ENCODE measurements at places on chromosomes 7 and 10.
A peak's percentile ranks its signal among the peaks of the same experiment; 100 is the strongest.

GRCh38 chr10:122492999-122493481 is 31.7 kb downstream of the HTRA1 start:
- DNase-seq: peak; percentile 19

GRCh38 chr7:2403718-2404648 is 572 bp downstream of the CHST12 start:
- no peak for DNase-seq

- DNase-seq: no peak
These were observed 64.6 kb upstream of the LRRN3 start for GRCh38 chr7:111026343-111026742.

GRCh38 chr10:4519658-4520402 is 306.2 kb upstream of the AKR1E2 start:
- no peak for DNase-seq

- no peak for DNase-seq
These were observed 10.9 kb upstream of the MGAM2 start for GRCh38 chr7:142100634-142101033.

DNA sequence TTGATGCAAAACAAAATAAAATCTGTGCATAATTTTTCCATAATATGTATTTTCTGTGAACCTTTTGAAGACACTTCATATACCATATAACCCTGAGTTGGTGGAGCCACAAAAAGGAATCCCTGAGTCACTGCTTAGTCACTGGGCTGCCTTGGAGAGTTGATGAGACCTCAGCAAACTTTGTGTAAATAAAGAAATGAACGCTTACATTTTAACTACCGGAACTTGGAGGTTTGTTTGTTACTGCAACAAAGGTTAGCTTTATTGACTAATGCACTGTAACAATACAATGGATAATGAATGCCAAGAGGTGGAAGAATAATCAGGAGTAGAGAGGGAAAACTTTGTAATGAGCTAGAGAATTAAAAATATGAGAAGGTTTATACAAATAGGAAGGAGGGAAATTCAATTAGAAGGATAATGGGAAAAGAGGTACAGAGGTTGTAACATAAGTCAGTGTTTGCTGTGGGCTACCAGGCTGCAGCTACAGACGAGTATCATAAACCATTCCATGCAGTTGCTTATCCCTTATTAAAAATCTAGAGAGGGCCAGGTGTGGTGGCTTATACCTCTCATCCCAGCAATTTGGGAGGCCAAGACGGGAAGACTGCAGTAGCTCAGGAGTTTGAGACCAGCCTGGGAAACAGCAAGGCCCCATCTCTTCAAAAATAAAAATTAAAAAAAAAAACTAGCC is 1042.1 kb downstream of the TYW1 start:
- no peak for DNase-seq

GRCh38 chr10:14530465-14530864 is 199.7 kb upstream of the FRMD4A start:
- no peak for DNase-seq

DNA sequence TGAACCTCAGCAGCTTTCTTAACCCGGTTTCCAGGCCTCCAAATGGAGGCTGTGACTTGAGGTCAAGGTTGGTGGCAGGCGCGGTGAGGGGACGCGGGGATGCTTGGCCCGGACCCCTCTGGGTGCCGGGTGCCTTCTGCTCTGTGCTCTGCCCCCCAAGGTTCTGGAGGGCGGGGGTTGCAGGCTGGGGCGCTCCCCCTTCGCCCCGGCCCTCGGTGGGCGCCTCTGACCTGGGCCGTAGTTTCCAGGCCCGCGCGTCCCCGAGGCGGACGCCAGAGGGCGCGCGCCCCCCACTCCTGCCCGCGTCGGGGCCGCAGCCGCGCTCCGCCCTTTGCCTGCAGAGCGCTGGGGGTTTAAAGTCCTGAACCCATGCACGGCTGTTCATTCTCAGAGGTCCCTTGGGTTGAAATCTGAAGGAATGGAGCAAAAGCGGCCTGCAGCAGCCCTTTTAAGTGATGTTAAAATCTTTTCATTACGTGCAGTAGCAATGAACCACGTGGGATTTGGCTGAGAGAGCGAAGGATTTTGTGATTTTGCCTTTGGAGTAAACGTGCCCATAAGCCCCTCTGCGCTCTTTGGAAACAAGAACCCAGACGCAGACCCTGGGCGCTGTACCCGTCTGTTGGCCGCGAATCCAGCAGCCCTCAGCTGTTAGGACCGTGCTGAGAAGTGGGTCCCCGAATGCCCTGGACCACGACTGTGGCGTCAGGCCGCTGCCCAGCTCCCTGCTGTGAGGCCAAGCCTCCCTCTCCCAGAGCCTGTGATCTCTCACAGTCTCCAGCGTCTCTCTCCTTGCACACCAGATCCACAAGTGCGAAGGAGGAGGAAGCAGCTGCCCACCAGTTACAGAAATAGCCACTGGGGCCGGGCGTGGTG is 135.0 kb downstream of the ACTR3B start:
- DNase-seq: no peak

DNA sequence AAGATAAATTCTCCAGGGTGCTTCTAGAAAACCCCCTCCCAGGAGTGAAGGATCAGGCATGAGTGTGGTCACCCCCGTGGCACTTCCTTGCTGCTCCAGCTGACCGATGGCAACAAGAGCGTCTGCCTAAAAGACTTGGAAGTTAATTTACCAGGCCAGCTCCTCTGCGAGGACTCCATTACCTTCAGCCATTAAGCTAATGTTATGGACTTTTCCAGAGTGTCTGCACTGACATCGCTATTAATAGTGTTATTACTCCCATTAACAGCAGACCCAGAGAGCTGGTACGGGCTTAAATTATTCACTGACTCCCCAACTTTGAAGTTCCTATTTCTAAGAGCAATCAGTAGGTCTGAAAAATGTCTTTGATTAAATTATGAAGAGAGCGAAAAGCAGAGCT is 345.8 kb downstream of the PLXNA4 start:
- DNase-seq: no peak

DNA sequence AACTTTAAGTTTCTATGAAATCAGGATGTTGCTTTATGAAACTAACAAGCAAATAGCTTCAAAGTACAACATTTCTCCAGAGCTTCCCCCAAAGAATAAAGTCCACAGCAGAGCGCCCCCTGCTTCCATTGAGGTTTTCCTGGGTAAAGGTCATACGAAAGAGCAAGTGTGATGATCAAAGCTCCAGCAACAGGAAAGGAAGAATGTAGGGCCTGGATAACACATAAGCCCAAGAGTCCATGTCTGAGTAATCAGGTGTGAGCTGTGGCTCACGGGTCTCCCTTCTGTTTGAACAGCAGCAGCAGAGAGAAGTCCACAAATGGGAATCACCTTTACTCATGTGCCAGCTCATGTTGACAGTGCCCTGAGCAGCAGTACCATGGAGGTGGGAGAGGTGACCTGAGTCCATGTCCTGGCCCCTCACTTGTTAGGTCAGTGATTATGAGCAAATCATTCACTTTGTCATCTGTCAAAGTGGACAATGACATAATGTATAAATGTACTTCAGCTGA is 50.5 kb downstream of the MRPL32 start:
- no peak for DNase-seq

DNA sequence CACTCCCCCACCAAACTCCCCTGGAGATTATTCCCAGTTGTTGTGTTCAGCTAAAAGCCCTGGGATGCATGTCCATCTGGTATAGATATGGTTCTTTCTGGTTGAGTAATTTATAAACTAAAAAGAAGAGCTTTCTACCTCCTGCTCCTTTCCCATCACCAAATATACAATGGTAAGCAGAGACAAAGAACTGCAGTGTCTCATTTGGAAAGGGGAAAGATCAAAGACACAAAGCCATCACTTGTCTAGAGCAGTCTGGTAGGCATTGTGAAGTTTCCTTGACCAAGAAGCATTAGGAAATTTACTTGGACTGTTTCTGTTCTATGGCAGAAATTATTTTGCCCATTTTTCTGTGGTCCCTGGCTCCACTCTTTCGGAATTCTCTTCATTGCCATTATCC is 24.9 kb upstream of the PANK1 start:
- no peak for DNase-seq

- no peak for DNase-seq
These were observed 523 bp upstream of the CDH23 start for GRCh38 chr10:71396084-71396710.

DNA sequence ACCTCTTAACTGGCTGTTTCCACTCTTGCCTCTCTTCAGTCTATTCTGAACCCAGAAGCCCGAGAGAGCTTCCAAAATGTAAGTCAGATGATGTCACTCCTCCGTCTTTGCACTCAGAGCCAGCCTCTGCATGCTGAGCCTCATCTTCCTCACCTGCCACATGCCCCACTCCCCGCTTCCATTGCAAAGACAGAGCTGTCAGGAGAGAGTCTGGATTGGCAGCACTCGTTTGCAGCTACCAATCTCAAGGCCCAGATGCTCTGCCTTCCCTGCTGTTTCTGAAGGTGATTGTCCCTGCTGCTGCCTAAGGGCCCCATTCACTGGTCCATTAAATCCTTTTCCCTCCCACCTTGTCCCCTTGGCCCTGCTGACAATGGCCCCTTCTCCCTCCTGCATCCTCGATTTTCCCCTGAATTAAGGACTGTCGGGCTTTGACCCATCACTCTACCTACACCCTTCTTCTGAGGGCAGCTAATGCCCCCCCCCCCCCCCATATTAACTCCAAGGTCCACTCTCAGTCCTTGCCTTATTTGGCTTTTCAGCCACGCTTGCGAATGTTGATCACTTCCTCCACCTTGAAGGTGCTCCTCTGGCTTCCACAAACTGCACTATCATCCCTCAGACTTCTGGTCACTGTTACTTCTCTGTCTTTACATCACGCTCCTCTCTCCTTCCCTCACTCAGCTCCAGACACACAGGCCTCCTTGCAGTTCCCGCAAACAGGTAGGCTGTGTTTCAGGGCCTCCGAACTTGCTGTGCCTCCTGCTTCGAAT is 98.5 kb downstream of the CHN2 start:
- no peak for DNase-seq

DNA sequence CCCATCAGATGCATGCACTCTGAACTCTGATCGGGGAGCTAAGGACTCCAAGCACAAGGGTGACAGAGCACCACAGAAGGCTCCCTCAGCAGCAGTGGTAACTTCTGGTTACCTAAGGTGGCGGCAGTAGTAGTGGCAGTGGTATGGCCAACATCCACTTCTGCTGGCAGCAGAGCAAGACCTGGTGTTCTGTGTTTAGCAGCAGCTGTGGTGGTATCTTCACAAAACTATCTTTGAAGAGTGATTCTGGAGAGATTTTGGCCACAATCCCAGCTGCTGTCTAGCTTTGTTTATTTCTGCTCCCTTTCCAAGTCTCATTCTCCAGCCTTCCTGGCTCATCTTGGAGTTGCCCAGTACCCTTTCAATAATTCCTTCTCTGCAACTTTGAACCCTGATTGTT is 102.4 kb upstream of the LRGUK start:
- no peak for DNase-seq

- DNase-seq: no peak
These were observed 516 bp downstream of the ZNHIT1 start for GRCh38 chr7:101218236-101219125.

GRCh38 chr7:20219446-20220292 is 2.5 kb upstream of the MACC1 start:
- no peak for DNase-seq

GRCh38 chr7:143936087-143937009 is 1.3 kb downstream of the OR2F2 start:
- no peak for DNase-seq

- DNase-seq: no peak
These were observed 279.8 kb upstream of the CACNA2D1 start for GRCh38 chr7:82723411-82723810.

- no peak for DNase-seq
These were observed 67.6 kb downstream of the TACC2 start for GRCh38 chr10:122056431-122057094.

DNA sequence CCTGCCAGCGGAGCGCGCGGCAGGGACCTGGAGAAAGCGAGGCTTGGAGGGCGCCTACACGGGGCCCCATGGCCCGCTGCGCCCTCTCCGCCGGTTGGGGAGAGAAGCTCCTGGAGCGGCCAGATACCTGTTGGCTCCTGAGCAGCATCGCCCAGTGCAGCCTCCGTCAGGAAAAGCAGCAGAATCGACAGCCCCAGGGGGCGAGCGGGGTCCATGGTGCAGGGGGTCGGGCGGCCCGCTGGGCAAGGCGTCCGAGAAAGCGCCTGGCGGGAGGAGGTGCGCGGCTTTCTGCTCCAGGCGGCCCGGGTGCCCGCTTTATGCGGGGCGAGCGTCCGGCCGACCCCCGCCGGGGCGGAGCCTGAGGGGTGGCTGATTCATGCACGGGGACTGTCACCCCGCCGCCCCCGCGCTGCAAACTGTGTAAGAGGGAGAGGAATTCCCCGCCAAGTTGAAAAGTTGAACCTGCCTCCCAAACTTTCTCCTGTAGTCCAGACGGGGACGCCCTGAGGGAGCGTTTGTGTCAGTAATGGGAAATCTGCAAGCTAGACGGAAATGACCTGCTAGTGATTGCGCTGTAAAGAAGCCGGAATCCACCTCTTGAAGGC is at the start of gene TFPI2:
Gene TFPI2 (minus strand): TSS at position 290 of the 605 bp plus-strand sequence. CDS start 75 bp downstream, at position 215.
- peak; percentile 84 for DNase-seq

Data from RWPE2 (cell line).